ENCODE measurements at places on chromosomes 2 and 18.

DNA sequence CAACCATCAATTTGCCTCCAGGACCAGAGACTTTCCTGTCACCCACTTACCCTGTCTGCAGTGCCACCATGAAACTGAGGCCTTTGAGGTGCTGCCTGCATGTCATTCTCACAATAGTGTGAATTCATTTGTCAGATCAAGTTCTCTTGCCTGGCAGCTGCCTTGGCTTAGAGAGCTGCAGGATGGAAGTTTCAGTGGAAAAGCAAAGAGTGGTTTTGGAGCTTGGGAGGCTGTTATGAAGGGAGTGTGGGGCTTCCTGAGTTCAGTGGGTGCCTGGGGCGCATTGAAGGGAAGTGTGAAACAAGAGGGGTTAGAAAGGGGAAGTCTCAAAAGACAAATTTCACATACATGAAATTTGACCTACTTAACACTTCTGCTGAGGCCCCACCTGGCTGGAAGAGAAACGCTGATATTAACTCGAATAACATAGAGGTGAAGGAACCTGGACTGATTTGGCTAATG, 7.9 kb upstream of the LBH start:
- DNase-seq, result no peak

GRCh38 chr2:100365434-100365833, 43.1 kb upstream of the LONRF2 start:
- DNase-seq, result no peak

DNA sequence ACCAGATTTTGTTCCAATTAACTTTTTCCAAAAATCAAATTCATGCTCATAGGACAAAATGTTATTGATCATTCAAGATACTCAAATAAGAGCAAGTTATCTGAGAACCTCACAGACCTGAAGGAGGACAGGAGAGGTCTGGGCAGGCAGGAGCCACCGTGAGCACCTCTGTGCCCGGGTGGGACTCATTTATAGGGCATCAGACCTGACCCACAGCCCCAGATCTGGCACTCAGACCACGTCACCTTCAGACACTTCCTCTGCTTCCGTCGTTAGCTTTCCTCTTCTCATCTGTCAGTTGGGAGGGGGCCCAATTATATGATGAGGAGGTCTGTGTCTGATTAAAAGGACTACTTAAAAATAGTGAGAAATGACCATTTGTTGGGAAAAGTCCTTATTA, 169.4 kb downstream of the EIPR1 start:
- no peak for DNase-seq

DNA sequence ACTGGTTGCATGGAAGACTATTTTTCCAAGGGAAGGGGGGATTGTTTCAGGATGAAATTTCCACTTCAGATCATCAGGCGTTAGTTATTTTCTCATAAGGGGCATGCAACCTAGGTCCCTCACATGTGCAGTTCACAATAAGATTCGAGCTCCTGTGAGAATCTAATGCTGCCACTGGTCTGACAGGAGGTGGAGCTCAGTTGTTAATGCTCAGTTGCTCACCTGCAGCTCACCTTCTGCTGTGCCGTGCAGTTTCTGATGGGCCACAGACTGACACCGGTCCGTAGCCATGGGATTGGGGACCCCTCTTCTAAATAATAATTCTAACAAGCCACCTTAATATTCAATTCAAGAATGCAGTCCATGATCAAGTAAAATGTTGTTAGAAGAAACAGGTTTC, 34.9 kb downstream of the PLCL1 start:
- no peak for DNase-seq

GRCh38 chr2:32264422-32265105, at the start of gene NLRC4:
NLRC4 (minus strand) TSS chr2:32264886; CDS start chr2:32256775, 8,111 bp downstream.
- no peak for DNase-seq

GRCh38 chr2:190847504-190848081, 33.0 kb upstream of the GLS start:
- DNase-seq, result no peak

DNA sequence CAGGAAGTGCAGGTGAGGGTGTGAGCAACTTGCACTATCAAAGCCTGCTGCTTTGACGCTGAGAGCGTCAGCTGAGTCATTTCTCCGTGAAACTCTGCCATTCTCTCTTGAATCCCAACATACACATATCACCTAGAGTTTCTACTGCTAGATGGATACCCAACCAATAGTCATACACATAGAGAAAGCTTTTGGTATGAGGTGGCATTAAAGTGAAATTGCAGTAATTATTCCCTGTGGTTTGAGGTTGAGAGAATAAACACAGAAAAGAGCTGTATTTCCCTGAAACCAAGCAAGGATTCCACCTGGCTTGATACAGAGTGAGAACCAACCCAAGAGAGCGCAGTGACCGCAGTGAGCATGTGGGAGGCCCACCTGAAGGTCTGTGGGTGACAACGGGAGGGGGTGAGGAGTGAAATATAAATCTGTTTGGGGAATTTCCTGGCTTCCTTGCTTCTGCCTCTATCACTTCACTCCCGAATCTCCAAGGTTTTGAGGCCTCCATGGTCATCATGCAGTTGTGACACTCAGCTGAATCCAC, 28.8 kb upstream of the TMEM18 start:
- DNase-seq, result no peak

- DNase-seq, result no peak
Measured at GRCh38 chr18:52310651-52311050, 29.3 kb upstream of the DCC start.

GRCh38 chr2:111071600-111072171, 49.0 kb upstream of the BCL2L11 start:
- DNase-seq, result no peak

DNA sequence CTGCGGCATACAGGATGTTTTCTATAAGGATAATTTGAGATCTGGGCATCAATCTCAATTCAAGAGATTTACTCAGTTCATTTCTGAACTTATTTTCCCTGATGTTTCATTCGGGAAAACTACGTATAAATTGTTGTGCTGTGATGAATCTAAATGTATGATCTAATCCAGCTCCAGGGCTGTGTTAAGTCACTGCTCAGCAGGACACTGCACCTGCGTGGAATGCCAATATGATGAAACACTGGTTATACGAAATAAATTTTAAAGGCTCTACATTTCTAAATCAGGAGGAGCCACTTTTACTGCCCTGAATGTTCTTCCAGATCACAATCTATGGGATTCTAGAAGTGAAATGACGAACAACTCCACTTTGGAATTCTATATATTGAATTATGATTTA, 259.0 kb downstream of the HNMT start:
- no peak for DNase-seq

Measured in stimulated activated CD4-positive, alpha-beta T cell treated with anti-CD3 and anti-CD28 coated beads, Interleukin-1b, Interleukin-23, amount 100 ng/mL, for 1 hour (primary cell).